Left renal pelvis (tissue), 4 donors: ENCODE measurements at places on chromosomes 3 and 15. TPM values are rescaled to one million over a fixed set of nuclear protein-coding genes. Genes with fewer than 3 reads are reported as not detected.

DNA sequence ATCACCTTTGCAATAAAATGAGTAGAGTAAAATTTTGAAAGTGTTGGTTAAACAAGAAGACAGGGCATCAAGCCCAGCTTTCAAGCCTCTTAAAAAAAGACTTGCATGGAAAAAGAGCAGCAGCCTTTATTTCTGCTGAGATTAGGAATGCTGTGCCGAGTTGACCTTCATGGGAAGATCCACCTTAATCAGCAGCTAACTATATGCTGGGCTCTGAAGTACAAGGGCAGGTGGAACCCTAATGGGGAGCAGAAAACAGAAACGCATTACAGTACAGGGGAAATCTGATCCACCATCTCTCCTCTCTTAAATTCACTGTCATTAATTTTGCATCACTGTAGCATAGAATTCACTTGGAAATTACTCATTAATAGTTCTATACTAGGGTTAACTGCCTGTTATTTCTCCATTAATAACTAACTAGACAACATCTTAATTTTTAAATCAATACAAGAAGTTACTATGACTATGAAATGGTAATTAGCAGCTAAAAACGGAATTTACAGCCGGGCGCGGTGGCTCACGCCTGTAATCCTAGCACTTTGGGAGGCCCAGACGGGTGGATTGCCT lies 133.6 kb downstream of the GHSR start:
- no peak for DNase-seq

DNA sequence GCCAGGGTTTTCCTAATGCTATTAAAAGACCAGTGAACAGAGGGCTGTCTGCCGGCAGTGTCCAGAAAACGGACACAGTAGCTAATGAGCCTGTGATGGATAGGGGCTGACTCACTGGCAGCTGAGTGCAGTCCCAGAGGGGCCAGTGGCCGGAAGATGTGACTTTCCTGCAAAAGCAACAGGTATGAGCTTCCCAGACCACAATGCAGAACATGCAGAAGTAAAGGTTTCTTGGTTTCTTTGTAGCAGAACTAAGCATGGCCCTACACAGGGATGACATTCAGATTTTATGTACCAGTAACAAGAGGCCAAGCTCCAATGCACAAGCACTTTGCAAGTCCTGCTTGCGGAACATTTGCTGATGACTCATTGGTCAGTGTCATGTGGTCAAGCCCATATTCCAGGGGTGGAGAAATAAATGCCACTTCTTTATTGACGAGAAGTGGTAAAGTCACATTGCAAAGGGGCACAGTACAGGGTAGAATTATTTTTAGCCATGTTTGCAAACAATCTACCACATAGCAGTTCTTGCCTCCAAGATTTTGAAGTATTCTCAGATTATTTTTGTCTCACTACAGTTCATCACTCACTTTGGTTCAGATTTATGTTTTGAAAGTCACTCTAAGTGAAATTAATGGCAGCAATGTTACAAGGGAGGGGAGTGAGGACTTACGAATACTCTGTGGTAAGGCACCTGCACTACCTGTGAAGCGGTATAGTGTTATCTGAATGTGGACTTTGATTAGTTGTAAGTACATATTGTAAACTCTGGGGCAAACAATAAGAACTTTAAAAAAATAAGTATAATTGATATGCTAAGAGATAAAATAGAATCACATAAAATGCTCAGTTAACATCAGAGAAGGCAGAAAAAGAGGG lies 263.3 kb downstream of the ABHD5 start:
- DNase-seq, result no peak

DNA sequence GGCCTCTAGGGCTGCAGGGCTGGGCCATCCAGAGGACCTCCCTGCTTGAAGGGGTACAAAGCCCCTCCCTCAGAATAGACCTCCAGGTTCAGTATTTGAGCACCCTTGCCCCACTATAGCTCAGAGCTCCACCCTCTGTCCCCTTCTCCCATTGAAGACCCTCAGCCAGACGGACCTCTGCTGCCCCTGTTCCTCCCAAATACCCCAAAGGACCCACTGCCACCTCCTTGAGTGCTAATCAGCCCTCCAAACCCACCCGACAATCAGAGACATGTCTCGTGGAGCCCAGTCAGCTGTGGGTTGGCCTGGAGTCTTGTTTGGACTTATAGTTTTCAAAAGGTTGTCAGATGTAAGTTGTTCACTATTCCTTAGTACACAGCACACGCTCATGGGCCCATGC lies 161.1 kb downstream of the UACA start:
- no peak for DNase-seq

- no peak for DNase-seq
These were observed 901.4 kb downstream of the MCTP2 start for GRCh38 chr15:95132774-95133173.

DNA sequence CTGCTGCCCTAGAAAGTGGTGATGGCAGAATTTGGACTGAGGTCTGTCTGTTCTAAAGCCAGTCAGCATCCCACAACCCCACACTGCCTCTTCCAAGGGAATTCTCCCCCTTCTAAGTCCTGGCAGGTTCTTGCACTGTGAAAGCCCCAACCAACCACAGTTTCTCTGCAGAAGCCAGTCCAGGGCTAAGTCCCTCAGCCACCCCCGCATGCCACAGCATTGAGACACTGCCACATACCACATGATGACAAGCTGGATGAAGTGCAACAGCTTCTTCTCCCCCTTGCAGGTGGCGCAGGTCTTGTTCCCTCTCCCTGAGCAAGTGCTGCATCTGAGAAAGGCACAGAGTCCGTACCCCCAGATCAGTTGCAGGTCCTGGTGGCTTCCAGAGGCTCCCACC lies 18.6 kb downstream of the SSUH2 start:
- no peak for DNase-seq

DNA sequence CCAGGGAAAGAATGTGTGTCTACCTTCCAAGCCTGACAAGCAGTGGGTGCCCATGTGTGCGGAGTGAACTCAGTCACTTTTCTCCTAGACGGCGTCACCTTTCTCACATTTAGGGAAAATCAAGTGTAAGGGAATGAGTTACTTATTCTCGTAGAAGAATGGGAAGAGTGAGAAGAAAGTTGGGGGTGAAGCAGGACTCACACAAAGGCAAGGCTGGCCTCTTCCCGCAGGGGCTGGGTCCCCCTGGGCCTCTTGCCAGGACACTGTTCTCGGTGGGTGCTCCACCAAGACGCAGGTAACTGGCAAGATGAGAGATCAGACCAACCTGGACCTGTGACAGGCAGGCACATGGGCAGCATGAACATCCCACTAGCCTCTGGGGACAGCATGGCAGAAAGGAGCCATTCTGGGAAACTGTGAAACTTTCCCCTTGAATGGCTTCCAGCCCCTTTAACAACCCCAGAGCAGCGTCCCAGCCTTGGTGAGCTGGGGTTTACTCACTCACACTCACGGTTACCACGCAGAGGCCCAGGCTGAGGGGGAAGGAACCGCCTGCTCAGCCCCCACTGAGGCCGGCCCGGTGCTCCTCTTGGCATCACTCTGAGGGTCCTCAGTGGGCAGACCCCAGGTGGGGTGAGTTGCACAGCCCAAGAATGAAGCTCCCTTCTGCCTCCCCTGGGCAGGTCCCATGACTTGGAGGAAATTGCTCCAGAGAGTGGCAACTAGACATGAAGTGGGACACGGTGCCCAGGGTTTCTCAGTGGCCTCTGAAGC lies 15.0 kb upstream of the SRP14 start:
- no peak for DNase-seq

- no peak for DNase-seq
These were observed 32.1 kb upstream of the PCSK6 start for GRCh38 chr15:101521591-101521990.

DNA sequence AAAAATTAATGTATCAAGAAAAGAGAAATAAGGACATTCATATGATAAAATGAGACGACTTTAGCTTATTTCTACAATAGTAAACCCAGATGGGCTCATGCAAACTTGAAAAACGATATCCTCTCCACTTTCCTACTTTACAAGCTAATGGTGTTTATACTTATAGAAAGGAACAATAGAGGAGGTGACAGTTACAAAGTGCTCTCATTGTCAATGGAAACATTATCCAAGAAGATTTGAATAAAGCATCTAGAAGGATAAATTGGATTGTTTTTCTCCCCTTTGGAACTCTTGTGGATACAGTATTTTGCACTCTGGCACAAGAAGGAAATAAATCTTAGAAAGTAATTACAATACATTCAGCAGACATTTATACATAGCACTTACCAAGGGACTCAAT lies 20.2 kb upstream of the CCDC66 start:
- DNase-seq, result no peak

- DNase-seq, result no peak
These were observed 121.6 kb downstream of the TMEM108 start for GRCh38 chr3:133159498-133160475.

GRCh38 chr3:83438188-83438587 lies 1520.6 kb upstream of the CADM2 start:
- DNase-seq, result no peak

DNA sequence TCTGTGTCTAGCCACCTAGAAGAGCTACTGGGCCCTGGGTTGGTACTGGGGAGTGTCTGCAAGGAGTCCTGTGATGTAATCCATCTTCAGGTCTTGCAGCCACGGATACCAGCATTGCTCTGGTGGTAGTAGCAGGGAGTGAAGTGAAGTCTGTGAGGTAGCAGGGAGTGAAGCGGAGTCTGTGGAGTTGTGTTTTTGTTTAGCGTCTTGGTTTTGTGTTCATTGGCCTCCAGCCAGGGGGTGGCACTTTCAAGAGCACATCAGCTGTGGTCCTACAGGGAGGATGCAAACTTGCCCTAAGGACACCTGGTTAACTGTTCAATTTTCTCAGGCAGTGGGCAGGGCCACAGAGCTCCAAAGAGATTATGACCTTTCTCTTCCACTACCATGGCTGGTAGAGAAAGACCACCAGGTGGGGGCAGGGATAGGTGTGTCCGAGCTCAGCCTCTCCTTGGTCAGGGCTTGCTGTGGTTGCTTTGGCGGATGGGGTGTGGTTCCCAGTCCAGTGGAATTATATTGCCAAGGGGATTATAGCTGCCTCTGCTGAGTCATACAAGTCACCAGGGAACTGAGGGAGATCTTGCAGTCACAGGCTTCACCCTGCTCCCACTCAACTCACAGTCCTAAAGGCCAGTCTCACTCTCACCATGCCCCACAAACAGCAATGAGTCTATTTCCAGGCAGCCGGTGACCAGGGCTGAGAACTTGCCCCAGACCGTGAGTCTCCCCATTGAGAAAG lies 424.7 kb downstream of the ZBBX start:
- no peak for DNase-seq

GRCh38 chr3:18284716-18285115 lies 140.4 kb downstream of the SATB1 start:
- DNase-seq, result no peak

- no peak for DNase-seq
These were observed 179.6 kb downstream of the NSMCE3 start for GRCh38 chr15:29089731-29090616.

DNA sequence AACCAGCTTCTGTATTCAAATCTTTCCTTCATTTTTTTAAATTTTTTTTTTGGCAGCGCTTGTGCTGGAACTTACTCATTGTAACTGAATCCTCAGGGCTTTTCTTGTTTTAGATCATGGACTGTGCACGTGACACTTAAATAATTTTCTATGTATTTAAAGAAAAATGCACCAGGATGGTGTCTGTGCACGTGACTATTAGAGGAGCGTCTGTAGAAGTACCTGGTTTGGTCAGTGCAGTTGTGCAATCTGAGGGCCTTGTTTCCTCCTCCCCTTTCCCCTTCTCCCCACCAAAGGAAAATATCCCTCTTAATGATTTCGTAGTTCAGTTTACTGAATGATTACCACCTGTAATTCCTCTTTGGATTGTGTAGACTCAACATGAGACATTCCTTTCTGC lies 31.3 kb downstream of the EDEM1 start:
- DNase-seq, result no peak

DNA sequence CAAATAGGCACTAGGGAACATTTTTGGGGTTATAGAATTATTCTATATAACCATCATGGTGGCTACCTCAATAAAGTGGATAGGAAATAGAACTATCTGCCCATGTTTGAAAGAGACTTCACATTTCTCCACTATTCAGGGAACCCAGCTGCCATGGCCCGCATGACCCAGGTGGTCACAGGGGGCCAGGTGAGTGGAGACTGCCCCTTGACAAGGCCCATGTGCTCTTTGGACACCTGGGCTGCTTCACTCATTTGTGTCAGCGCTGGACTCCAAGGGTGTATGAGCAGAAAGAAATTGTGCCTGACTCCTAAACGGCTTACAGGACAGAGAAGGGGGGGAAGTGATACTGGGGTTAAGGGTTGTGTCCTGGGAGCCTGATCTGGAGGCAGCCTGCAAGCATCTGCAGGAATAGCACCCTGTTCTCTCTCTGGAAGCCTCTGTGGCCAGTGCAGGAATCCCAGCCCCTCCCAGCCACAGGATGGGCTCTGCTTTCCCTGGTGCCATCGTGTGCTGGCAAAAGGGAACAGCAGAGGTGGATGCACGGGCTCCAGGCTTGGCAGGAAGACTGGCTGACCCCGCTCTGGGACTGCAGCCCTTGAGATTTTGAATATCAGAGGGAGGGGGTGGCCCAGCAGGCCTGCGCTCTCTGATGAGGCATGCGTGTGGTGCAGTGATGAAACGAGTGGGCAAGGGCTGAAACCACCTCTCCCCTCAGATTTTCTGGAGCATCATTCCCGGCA lies 9.1 kb upstream of the C3orf22 start:
- no peak for DNase-seq

GRCh38 chr3:9930804-9931418 lies 2.7 kb upstream of the CRELD1 start:
- no peak for DNase-seq

DNA sequence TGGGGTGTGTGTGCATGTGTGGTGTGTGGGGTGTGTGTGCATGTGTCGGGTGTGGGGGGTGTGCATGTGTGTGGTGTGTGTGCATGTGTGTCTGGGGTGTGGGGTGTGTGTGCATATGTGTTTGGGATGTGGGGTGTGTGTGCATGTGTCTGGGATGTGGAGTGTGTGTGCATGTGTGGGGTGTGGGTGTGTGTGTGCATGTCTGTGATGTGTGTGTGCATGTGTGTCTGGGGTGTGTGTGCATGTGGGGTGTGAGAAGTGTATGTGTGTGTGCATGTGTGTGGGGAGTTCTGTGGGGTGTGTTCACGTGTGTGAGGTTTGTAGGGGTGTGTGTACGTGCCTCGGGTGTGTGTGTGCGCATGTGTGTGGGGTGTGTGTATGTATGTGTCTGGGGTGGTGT lies 6.7 kb upstream of the OCA2 start:
- DNase-seq, result no peak

RBMS3 gene
- polyA plus RNA-seq, result 14.2 TPM

GOLGA8H gene
- polyA plus RNA-seq, result 0.88 TPM

CTXN2 gene
- not detected for polyA plus RNA-seq

ZPLD1 gene
- 0.89 TPM for polyA plus RNA-seq

AGTR1 gene
- polyA plus RNA-seq, result 29.6 TPM

PIGZ gene
- 1.6 TPM for polyA plus RNA-seq

TTC23 gene
- 32.0 TPM for polyA plus RNA-seq

NTRK3 gene
- 14.2 TPM for polyA plus RNA-seq

MYO5C gene
- polyA plus RNA-seq, result 25.3 TPM

SH3BP5 gene
- 62.0 TPM for polyA plus RNA-seq
